Foreskin keratinocyte (primary cell): ENCODE measurements at places on chromosomes 4 and X. TPM values are rescaled to one million over a fixed set of nuclear protein-coding genes. Genes with fewer than 3 reads are reported as not detected.

DNA sequence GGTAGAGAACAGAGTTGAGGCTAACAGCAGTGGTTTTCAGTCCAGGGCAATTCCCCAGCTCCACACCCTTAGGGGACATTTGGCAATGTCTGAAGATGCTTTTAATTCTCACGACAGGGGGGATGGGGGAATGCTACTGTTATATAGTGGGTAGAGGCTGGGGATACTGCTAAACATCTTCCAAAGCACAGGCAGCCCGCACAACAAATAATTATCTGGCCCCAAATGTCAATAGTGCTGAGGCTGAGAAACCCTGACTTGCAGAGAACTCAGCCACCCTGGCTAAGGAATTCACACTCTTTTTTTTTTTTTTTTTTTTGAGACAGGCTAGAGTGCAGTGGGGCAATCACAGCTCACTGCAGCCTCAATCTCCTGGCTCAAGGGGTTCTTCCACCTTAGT lies 60.6 kb downstream of the POLR2B start:
- no peak for DNase-seq

MMRN1 gene
- total RNA-seq, result not detected in 2 replicates

DNA sequence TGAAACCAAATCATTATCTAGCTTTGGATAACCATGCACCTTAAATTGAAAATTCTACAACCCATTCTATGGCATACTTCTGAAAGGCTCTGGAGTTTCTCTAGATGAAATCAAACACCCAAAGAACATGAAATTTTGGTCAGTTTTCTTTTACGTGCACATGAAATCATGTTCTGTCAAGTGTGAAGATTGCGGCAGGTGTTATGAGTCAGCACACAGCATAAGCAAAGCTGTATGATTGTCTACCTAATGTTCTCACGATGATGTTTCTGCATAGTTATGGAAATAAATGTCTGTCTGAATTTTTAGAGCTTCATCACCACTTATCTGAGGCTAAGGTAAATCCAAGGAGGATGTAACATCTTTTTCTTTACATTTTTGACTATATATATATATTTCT lies 495.3 kb downstream of the IL1RAPL1 start:
- DNase-seq, result peak; percentile 3

PPP3CA gene
- 53.3 and 60.3 TPM in 2 replicates for total RNA-seq

GRCh38 chrX:18956303-18957032 lies 27.4 kb downstream of the PHKA2 start:
- DNase-seq, result no peak

DNA sequence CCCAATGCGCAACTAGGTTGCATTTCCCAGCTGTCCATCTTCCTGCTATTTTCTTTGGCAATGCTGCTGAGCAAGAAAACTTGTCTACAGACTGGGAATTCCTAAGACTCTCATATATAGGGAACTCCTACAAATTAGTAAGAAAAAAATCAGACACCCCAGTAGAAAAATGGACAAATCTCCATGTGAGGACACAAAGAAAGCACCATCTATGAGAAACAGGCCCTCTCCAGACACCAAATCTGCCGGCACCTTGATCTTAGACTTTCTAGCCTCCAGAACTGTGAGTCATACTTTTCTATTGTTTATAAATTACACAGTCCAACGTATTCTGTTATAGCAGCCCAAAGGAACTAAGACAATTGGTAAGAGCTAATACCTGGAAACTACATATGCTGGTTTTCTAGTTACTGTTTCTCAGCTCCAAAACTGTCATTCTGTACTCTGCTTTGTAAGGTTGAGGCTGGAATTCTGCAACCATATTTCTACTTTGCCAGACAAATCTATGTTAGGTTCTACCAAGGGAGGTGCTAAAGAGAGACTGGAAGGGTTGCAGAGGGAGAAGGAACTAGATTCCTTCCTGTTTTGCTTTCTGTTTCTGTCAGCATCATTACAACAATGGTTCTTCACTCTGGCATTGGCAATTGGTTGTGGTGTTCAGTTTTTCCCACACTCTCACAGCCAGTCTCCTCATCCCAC lies 35.7 kb upstream of the FAM241A start:
- DNase-seq, result no peak

HPSE gene
- 12.1 and 13.0 TPM in 2 replicates for total RNA-seq
